ENCODE measurements at places on chromosomes 7 and 10.

- DNase-seq = no peak
These were observed 14.7 kb upstream of the LRRN3 start for GRCh38 chr7:111076205-111076604.

GRCh38 chr7:88539518-88539917 is 220.0 kb upstream of the ZNF804B start:
- no peak for DNase-seq

- peak; percentile 6 for DNase-seq
These were observed 133.5 kb downstream of the CHN2 start for GRCh38 chr7:29328045-29328444.

GRCh38 chr7:130697820-130698219 is 11.5 kb upstream of the TSGA13 start:
- no peak for DNase-seq

DNA sequence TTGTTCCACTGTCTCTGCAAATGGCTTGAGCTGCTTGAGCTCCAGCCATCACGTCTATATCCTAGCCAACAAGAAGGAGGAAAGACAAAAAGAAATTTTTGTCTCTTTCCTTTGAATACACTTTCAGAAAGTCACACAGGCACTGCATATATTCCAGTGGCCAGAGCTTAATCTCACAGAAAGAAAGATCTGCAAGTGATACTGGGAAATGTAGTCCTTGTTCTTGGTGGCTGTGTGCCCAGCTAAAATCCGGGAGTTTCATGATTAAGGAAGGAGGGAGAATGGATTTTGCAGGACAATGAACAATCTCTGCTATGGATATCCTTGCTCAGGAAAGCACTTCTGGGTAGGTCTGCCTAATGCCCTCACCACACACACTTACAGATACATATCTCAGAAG is 19.5 kb upstream of the DLG5 start:
- DNase-seq = no peak

DNA sequence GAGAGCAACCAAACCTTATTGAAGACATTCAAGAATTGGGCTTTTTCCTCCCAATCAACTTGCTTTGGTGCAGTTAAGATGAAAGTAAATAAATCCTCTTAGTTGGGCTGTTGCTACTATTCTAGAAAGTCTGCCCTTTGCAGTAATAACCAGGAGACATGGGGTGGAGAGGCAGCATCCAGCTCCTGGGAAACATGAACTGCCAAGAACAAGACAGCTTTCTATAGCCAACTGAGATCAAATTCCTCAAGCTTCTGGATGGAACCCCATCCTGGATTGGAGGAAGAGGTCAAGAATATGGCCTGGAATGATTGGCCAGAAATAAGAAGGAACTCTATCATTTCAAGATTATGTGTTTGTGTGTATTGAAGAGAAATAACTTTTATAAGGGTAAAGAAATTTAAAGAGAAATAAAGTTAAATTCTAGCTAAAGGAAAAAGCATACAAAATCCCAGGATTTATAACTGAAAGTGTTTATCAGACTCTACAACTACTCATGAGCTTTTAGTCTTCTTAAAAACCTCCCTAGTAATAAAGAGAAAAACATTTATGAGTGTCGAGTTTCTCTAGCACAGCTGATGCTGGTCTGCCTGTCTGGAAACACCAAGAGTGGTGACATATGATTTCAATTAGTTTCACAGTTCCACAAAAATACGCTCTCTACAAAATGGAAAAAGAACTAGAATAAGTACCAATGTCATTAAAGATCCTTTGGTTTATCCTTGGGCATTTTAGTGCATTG is 70.1 kb upstream of the COL1A2 start:
- no peak for DNase-seq

DNA sequence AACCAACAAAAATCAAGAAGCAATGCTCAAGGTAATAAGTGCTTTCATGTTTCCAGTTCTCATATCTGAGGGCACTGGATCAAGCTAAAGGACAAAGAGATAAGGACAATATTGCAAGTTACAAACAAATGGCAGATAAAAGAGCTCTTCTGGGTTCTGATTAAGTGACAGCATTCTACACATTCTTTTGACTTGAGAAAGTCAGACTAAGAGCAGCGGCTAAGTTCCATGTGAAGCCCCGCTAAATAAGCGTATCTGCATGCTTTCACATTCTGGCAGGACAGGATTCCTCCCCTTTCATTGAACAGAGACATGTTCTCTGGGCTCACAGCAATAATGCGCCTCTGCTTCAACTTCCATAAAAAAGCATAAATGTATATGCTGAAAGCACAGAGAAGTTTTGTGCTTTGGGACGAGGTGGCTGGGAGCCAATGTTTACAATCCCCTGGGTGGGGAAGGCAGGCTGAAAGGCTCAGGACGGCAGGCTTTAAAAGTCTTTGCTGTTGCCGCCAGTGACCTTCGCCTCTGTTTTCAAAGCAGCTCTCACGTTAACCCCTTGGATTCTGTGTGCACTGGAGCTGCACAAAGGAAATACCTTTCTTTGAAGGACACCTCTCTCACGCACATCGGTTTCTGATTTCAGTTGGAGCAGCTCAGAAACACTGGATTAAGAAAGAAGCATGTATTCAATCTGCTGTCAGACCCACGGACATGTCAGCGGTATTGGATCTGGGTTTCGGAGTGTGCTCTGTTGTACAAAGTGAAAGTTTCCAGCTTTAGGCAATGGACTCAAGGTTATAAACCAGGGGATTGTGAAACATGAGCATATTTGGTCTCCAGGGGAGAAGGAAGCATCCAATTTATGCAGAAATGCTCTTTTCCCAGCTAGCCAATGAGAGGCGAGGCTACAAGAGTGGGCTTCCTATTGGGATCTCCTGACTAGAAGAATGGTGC is 105.4 kb upstream of the FAM133B start:
- peak; percentile 82 for DNase-seq

DNA sequence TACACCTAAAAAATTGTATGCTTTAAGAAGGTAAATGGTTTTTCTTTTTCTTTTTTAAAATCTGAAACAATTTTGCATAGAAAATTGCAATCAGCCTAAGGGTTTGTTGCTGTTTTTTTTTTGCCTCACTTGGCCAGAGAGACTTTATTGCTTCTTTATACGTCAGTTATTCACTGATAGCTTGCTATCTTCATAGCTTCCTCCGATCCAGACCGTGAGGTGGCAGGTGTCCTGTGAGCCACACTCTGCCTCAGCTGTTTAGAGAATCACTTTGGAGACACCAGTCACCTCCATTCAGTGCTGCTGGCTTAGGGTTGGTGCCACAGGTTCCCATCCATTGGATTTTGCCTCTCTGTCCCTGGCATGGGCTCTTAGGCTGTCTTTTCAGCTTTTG is 68.0 kb downstream of the HHEX start:
- DNase-seq = no peak

- DNase-seq = no peak
These were observed 108.3 kb upstream of the FEZF1 start for GRCh38 chr7:122412883-122413282.

GRCh38 chr7:151168787-151169162 is 1.3 kb upstream of the GBX1 start:
- no peak for DNase-seq

- no peak for DNase-seq
These were observed 62.3 kb upstream of the DGKI start for GRCh38 chr7:137909042-137909441.

DNA sequence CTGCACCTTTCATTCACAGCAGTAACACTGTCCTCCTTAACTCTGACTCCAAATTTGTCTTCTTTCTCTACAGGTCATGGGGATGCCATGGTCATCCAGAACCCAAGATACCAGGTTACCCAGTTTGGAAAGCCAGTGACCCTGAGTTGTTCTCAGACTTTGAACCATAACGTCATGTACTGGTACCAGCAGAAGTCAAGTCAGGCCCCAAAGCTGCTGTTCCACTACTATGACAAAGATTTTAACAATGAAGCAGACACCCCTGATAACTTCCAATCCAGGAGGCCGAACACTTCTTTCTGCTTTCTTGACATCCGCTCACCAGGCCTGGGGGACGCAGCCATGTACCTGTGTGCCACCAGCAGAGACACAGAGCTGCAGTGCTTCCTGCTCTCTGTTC is 156.2 kb upstream of the PRSS1 start:
- DNase-seq = no peak

Measured in inflammatory macrophage treated with lipopolysaccharide for 1 hour (primary cell).